ENCODE measurements at places on chromosomes 4 and X.

- DNase-seq, result no peak
Measured at GRCh38 chr4:23171976-23172375, 479.2 kb downstream of the GBA3 start.

DNA sequence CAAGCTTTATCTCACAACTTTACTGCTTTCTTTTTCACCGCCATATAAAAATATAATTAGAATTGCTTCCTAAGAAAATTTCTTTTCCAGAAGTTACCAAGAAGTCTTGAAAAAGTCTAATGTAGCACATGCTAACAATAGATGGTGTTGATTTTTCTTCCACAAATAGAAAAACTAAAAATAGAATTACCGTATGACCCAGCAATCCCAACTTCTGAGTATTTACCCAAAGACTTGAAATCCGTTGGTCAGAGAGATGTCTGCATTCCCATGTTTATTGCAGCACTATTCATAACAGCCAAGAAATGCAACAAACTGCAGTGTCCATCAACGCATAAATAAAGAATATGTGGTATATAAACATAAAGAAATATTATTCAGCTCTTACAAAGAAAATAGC is 17.8 kb upstream of the EDNRA start:
- DNase-seq, result no peak

GRCh38 chrX:95612350-95612749 is 1072.3 kb upstream of the DIAPH2 start:
- DNase-seq, result no peak

DNA sequence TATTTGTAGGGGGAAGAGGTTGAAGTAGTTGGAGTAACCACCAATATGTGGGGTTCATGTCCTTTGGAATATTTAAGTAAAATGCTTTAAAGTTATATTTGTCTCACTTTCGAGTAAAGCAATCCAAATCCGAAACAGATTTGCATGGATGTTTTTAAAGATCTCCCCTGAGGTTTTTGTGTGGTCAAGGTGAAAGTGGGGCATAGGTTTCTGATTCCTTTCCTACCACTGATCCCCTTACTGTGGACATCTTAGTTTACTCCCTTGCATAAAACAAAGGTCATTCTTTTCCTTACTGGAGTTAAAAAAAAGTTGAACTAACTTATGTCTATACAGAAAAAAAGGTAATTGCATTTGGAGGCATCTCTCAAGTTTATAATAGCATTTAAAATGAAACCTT is 71.9 kb upstream of the PHOX2B start:
- no peak for DNase-seq

- no peak for DNase-seq
Measured at GRCh38 chrX:28552322-28552721, 34.9 kb upstream of the IL1RAPL1 start.

DNA sequence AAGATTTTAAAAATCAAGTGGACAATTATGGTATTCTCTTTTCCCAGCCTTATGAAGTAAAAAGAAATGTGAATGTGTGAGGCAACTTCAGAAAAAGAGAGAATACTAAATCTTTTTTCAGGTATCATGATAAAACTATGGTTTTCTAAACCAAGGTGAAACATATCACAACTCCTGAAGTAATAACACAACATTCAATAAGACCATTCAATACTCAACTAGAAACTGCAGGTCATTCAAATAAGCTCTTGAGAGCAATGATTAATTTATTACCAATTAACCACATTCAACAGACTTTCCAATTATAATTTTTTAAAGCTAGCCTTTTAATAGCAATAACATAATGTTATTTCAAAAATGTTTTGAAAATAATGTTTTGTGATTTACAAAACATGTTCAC is 35.8 kb downstream of the SLC10A7 start:
- no peak for DNase-seq

GRCh38 chrX:136146614-136147314 is 569 bp upstream of the FHL1 start:
- DNase-seq, result no peak

- no peak for DNase-seq
Measured at GRCh38 chrX:103423955-103424638, 47.8 kb downstream of the BEX3 start.

GRCh38 chr4:98566361-98567008 is 91.9 kb downstream of the TSPAN5 start:
- no peak for DNase-seq

GRCh38 chrX:69291116-69291515 is 125.9 kb upstream of the PJA1 start:
- no peak for DNase-seq
